Aorta (tissue), 5 donors: ENCODE measurements at places on chromosomes 6 and 20. TPM values are rescaled to one million over a fixed set of nuclear protein-coding genes. Genes with fewer than 3 reads are reported as not detected.

DNA sequence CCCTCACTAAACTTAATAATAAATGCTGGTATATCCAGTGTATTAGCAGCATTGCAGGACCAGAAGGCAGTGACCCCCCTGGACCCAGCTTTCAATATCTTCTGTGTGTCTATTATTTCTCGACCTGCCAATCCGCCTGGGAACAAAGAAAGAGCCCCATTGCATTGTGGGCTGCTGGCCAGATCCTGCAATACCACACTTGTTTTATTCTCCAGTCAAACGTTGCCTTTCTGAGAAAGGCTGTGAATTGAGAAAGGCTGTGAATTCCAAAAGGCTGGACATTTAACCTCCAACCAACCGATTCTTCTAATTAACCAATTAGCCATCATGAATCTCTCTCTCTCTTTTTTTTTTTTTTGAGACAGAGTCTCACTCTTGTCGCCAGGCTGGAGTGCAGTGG lies 1.5 kb upstream of the MTO1 start:
- no peak for DNase-seq

DNA sequence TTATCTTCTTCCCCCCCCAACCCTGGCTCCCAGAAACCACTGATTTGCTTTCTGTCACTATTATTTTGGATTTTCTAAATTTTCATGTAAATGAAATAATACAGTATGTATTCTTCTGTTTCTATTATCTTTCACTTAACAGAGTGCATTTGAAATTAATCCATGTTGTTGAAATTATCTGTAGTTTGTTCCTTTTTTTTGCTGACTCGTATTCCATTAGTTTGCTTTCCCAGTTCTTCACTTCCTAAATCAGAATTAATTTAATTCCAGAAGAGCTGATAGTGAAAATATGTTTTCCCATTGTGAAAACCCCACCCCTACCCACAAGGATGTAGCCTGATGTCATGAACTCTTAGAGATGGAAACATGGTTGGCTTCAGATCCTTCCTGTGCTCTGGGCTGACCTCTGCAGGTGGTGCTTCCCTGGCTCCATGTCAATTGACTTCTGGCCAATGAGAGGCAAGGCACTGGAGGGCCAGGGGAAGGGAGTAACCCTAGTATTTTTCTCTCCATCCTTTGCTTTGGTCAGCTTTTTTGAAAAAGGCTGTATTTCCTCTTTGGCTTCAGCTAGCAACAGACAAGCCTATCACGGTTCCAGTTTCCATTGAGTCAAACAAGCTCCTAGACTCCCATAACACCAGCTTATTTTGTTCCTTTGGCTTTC lies 244.4 kb upstream of the HSF2 start:
- DNase-seq: no peak

GRCh38 chr20:44800391-44801046 lies 9.8 kb downstream of the RIMS4 start:
- no peak for DNase-seq

GRCh38 chr6:56899311-56899710 lies 55.6 kb upstream of the BEND6 start:
- no peak for DNase-seq

- DNase-seq: no peak
Observed at GRCh38 chr6:42281570-42281969, 63.9 kb upstream of the MRPS10 start.

GRCh38 chr20:60408435-60408834 lies 450.2 kb downstream of the CDH26 start:
- no peak for DNase-seq

The CLIC5 gene
- total RNA-seq: 3.7 TPM

The CYP39A1 gene
- 4.2 TPM for total RNA-seq

GRCh38 chr20:46205349-46205748 lies 87.2 kb downstream of the CD40 start:
- no peak for DNase-seq

GRCh38 chr6:44176762-44177509 lies 18.3 kb downstream of the CAPN11 start:
- DNase-seq: no peak

- DNase-seq: no peak
Observed at GRCh38 chr6:35922139-35922554, 1.2 kb upstream of the SRPK1 start.

The JPH2 gene
- 140 TPM for total RNA-seq

The SLC52A3 gene
- total RNA-seq: 0.69 TPM

The CCN6 gene
- not detected for total RNA-seq

DNA sequence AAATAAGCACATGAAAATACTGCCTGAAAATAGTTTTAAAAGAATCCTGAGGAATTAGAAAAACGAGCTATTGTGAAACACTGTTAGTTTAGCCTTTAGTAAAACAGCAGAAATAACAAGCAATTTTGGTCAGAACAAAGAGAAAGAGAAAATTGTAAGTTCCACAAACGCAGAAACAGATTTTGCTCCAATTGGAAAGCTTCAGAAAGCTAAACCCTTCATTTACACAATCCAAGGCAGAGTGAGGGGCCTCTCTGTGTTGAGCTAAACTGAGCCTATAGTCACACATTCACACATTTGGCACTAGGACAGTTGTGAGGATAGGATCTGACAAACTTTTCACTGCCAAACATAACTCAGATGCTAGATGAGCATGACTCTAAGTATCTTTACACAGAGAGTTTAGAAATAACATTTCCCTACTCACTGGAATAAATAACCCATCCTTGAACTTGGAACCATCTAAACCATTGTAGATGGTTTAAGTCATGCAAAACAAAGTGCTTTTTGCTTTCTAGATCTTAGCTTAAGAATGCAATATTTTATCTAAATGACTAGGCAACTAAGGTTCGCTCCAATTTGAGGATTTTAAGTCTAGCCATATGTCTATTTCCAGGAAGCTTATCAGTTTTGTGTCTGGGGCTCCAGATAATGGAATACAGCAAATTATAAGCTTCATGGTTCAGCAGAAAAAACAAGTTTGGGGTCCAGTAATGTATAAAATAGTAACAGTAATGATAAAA lies 122.6 kb downstream of the SGK1 start:
- no peak for DNase-seq

GRCh38 chr6:132683543-132683942 lies 24.6 kb upstream of the TAAR1 start:
- no peak for DNase-seq

- DNase-seq: no peak
Observed at GRCh38 chr6:108497883-108498282, 62.8 kb upstream of the FOXO3 start.

- DNase-seq: no peak
Observed at GRCh38 chr20:49323622-49324238, 45.9 kb upstream of the ZNFX1 start.

DNA sequence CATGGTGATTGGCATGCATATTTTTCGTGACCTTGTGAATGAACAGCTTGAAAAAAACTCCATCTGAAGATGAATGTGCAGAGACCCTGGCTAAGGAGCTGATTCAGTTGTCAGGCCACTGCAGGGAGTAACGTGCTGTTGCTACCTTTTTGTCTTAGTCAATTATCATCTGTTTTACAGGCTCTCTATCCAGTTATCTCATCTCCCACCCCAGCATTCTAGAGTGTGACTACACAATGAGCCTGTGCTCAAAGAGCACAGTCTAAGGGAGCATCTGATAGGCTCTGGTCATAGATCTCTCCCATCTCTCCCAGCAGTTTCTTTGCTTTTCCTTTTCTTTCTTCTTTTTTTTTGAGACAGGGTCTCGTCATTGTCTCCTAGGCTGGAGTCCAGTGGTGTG lies 45.5 kb downstream of the NDRG3 start:
- DNase-seq: no peak

DNA sequence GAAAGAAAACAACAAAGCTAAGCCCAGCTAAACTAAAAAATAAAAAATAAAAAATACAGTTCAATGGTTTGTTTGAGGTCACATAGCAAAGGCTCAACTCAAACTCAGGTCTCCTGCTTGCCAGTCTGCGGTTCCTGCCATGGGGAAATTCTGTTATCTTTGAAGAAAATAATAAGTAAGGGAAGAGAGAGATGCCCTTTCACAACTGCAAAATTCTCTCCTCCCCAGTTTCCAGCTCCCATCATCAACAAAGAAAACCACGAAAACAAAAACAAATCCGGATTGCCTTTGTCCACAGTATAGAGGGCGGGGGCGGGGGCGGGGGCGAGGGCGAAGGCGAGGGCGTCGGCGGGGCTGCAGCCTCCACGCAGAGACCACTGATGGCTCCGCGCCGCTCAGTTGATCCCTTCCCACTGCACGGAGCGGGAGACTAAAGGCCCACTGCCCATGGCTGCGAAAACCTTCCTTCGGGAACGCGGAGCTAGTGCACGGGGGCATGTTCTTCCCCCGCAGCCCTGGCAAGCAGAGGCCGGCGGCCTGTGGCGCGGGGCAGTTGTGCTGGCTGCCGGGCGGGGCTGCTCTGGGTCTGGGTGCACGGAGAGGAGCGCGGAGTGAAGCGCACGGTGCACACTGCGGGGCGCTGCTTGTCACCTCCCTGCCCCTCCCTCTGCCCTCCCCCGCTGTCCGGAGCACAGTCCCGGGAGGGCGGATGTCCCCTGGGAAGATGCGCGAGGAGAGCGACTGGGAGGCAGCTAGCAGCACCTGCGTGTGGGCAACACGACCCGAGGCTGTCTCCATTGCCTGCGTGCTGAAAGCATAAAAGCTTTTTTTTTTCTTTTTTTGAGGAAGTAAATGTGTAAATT lies 54.1 kb upstream of the TPD52L1 start:
- peak; percentile 76 for DNase-seq

DNA sequence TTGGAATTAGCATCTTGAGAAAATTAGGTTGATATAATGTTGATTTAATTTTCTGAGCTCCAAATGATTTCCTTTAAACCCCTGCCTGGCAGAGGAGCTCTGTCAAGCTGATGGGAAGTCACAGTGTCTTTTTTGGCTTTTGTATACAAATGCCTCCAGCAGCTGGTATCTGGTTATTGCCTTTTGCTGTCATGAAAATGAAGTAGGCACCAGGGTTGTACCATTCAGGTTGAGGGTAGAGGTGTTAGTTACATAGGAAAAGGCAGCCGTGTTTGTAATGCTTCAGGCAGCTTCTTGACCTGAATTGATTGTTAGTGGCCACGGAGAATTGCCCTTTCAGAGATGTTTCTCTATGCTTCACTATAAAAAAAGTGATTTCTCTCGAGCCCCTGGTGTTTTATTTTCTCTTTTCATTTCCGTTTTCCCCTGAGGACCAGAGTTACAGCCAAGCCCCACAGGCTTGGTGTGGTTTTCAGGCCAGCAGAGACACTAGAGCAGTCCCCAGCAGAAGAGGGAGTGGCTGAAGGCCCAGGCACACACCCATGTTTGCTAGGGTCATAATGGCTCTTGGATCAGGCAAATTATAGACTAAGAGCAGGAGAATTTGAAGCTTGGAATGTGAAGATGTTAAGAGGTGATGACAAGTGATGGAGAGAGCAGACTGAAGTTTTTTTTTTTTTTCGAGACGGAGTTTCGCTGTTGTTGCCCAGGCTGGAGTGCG lies 21.6 kb downstream of the CMTR1 start:
- DNase-seq: no peak

DNA sequence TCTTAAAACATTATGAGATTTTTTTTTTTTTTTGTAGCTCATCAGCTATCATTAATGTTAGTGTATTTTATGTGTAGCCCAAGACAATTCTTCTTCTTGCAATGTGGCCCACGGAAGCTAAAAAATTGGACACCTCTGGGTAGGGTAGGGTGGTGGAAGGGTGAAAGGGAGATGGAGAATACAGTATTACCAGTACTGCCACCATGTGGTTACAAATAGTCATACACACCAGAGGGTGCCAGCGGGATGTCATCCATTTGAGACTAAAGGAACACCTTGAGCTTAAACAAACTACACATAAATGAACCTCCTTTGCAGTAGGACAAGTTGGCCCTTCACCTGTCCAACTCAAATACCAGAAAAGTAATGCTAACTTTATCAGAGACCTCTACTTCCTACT lies 601.9 kb downstream of the HTR1B start:
- DNase-seq: no peak

The COL10A1 gene
- total RNA-seq: not detected

DNA sequence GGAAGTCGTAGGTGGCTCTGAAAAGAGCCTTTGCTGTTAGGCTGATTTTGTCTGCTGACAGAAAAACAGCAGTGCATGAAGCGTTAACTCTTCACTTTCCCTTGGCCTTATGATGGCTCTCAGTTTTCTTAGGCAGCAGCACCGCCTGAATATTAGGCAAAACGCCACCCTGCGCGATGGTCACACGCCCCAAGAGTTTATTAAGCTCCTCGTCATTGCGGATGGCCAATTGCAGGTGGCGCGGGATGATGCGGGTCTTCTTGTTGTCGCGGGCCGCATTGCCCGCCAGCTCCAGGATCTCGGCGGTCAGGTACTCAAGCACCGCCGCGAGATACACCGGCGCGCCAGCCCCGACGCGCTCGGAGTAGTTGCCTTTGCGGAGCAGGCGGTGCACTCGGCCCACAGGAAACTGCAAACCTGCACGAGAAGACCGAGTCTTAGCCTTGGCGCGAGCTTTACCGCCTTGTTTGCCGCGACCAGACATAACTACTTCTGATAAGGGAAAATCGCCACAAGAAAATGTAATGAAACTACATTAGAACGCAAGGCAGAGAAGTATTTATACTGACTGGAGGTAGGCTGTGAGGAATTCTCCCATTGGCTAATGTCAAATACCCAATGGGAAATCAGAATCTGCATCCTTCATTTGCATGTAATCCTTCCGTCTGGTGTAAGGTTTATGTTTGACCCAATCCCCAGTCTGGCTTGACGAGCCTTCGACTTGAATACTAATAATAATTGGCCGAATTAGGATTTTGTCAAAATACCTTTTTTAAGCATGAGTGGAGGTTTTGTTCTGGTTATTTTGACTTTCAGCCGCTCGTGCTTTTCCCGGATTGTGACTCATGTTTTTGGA lies 53.9 kb upstream of the HFE start:
- peak; percentile 86 for DNase-seq

GRCh38 chr6:105432797-105433196 lies 29.9 kb upstream of the PREP start:
- DNase-seq: no peak

The PSORS1C1 gene
- 4.3 TPM for total RNA-seq

The SLC17A1 gene
- total RNA-seq: not detected

- no peak for DNase-seq
Observed at GRCh38 chr20:18778690-18779392, 34.7 kb upstream of the SCP2D1 start.

DNA sequence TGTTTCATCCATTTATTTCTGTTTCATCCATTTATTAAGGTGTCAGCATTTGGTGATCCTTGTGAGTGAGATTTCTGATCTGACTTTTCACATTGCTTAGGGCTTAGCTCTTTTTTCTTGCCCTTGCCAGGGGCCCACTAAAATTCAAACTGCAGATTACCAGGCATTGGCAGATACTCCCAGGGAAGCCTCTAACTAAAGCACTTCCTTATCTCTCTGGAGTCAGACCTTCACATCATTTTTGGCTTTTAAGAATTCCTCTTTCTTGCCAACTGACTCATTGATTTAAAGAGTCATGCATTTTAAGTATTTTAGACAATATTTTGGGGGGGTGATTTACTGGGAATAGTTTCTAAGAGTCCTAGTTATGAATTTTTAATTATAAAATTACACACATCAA lies 2.6 kb upstream of the WFDC8 start:
- no peak for DNase-seq

The COL11A2 gene
- 1.6 TPM for total RNA-seq

- no peak for DNase-seq
Observed at GRCh38 chr6:107565165-107565723, 75.3 kb downstream of the SOBP start.
